ENCODE measurements at places on chromosomes 5 and 9. TPM values are rescaled to one million over a fixed set of nuclear protein-coding genes. Genes with fewer than 3 reads are reported as not detected.

The ZNF454 gene
- 1.9 TPM for total RNA-seq

The ALAD gene
- total RNA-seq, result 48.6 TPM

The LHX3 gene
- not detected for total RNA-seq

The KCNIP1 gene
- not detected for total RNA-seq

The GARIN3 gene
- not detected for total RNA-seq

The EPB41L4B gene
- 0.39 TPM for total RNA-seq
